ENCODE measurements at places on chromosomes 1 and 21.

- DNase-seq, result peak; percentile 16
Measured at GRCh38 chr1:89516055-89516454, 8.6 kb upstream of the LRRC8B start.

DNA sequence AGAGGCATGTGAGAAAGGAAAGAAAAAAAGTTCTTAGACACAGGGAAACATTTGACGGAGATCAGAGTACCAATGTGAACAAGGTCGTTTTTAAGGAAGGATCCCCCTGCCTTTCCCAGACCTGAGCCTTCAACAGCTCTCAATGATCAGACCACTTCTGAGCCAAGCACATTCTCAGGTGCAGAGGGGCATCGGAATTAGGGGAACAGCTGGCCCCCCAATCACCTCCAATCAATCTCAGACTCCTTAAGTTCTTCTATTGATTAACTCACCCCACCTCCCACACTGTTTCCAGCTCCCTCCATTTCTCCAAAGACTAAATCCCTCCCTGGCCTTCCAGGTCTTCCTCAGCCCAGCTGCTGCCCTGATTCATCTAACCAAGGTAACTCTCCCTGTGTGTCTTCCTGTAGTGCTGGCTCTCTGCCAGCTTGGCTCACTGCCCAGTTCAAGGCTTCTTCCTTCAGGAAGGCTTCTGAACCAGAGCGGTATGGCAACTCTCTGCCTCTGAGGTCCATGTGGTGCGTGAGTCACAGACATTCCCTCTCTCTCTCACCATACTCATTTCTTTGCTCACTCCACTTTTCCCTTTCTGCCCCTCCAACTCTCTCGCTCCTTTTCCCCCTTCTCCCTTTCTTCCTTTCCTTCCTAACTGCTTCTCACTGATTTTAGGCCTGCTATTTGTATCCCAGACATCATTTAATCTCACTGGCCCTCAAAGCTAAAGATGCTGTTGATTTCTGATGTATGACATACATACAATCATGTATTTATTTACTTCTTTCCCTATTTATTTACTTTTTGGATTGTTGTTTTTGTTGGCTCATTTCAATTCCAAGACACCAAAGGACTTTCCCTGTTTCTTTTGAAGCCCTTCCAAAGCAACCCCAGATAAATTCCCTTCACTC, 18.1 kb downstream of the CFAP45 start:
- DNase-seq, result peak; percentile 85

- DNase-seq, result peak; percentile 23
Measured at GRCh38 chr1:55213151-55213884, 1.8 kb downstream of the USP24 start.

DNA sequence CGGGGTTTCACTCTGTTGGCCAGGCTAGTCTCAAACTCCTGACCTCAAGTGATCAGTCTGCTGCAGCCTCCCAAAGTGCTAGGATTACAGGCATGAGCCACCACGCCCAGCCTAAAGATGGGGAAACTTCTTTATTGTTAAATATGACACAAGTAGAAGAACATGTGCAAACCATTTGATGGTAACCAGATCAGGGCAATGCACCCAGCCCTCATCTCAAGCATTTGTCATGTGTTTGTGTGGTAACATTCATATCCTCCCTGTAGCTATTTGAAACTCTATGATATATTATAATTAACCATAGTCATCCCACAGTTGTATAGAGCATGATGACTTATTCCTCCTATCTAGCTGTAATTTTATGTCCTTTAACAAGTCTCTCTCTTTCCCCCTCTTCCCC, 119.5 kb upstream of the TMPRSS2 start:
- no peak for DNase-seq

- DNase-seq, result no peak
Measured at GRCh38 chr1:216596281-216596862, 126.9 kb downstream of the ESRRG start.

GRCh38 chr1:171864308-171864707, 23.0 kb downstream of the DNM3 start:
- DNase-seq, result no peak

DNA sequence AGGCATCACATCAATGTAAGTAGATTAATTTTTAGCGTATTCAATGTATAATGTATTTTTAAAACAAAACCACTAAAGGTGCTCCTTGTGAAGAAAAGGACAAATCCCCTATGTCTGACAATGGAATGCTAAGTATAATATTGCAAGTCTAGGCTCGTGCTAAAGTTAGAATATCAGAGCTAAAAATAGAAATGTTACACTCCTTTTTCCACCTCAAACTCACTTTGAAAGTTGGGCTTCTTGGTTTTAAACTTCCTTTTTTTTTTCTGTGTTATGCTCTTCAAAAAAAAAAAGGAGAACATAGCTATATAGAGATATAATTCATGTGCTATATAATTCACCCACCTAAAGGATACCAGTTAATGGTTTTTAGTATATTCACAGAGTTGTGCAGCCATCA, 3.6 kb upstream of the SERBP1 start:
- no peak for DNase-seq

DNA sequence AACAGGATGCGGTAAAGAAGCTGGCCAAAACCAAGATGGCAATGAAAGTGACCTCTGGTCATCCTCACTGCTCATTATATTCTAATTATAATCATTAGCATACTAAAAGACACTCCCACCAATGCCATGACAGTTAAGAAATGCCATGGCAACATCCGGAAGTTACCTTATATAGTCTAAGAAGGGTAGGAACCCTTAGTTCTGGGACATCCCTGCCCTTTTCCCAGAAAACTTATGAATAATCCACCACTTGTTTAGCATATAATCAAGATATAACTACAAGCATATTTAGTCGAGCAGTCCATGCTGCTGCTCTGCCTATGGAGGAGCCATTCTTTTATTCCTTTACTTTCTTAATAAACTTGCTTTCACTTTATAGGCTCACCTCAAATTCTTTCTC, 79.8 kb downstream of the DDX20 start:
- DNase-seq, result no peak

DNA sequence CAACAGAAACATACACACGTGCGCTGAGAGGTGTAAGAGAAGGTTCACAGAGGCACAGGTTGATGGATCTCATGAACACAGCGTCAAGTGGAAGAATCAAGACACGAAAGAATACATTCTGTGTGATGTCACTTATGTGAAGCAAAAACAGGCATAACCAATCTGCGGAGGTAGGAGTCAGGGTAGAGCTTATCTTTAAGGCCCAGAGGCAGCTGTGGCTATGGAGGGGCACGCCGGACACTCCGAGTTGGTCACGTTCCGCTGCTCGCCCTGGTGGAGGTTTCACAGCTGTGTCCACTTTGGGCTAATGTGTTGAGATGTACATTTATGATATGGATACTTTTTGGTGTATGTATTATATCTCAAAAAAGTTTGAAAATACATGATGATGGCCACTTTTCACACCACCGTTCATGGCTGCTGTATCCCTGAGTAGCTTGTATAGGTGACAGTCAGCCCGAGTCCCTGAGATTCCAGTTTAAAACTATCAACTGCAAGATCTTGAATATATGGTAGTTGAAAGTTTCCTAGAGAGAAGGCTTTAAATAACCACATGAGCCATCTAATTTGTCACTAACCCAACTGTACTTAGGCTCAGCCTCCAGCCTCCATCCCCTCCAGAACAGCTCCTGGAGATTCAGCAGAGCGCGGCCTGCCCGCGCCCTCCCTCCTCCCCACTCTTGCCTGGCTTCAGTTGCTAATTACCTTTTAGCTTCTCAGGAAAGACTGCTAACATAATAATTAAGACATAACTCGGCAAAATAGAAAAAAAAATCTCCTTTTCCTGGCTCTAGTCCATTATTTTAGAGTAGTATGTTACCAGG, 6.7 kb upstream of the ADARB1 start:
- no peak for DNase-seq

- DNase-seq, result no peak
Measured at GRCh38 chr1:154207262-154207661, 1.1 kb upstream of the CFAP141 start.

GRCh38 chr21:29318354-29318753, 19.6 kb downstream of the BACH1 start:
- DNase-seq, result no peak

DNA sequence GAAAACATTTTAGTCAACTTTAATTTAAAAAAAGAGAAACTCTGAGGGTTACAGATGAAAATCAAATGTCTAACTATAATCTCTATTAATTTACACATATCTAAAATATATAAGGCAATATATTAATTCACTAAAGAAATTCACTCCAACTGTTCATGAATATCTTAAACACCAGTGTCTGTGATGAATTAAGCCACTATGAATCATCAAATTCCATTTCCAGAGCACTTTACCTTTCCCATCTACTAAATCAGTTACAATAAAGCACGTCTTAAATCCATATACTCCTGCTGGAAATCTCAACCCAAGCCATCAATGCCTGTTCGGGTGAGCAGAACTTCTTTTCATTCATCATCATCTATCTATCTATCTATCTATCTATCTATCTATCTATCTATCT, 4.3 kb downstream of the TAF5L start:
- no peak for DNase-seq

DNA sequence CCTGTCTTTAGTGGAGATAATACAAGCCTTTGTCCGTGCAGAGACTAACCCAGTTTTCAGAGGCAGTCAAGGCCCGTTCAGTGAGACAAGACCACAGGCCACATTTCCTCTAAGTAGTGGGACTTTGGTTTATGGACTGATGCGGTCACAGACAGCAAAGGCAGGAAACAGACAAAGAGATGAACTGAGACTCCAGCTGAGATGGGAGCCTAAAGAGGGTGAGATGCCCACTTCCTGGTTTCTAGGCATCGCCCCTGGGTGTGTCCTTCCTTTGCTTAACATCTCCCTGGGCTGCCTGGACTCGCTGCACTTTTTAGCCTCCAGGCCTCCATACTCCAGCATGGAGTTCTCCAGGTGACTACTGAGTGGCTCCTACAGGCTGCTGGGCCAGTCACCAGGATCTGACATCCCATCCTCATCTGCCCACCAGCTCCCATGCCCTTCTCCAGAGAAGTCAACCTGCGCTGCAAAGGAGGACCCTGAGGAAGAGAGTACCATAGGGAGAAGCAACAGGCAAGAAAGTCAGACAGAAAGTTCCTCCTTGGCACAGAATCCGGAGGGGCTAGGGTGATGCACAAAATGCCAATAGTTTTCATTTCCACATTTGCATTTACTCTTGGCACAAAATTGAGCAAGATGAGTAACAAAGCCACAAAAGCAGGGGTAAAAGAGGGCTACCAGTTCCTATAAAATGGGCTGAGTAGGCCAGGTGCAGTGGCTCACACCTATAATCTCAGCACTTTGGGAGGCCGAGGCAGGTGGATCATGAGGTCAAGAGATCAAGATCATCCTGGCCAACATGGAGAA, 15.1 kb downstream of the THEMIS2 start:
- DNase-seq, result no peak

DNA sequence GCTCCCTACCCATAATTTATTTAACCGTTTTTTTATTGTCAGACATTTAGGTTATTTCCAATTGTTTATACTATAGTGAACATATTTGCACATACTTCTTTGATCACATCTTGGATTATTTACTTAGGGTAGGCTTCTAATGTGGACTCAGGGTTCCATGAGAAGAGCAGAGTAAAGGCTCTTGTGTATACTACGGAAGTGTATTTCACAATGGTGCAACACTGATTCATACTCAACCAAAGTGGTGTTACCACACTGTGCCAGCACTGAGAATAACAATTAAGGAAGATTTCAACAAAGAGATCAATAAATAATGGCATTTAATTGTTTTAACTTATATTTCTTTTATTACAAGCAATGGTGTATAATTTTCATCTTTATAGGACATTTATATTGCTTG, 251.2 kb downstream of the ZNF326 start:
- no peak for DNase-seq

DNA sequence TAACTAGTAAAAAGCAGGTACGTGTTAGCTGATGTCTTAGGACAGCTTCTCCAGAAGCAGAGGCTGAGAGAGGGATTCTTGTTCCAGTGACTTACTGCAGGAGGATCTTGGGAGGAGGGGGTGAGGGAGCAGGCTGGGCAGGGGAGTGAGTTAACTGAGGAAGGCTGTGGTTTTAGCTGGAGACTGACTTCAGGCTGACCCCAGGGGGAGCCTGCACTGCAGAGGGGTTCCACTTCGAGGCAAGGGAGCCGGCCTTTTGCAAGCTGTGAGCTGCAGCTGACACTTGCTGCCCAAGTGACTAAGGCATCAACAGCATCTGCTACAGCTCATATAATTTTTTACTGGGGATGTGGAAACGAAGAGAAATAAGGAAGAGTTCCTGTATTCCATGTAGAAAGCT, 50.4 kb upstream of the SOD1 start:
- no peak for DNase-seq

GRCh38 chr1:204651843-204652421, 33.6 kb downstream of the LRRN2 start:
- no peak for DNase-seq

DNA sequence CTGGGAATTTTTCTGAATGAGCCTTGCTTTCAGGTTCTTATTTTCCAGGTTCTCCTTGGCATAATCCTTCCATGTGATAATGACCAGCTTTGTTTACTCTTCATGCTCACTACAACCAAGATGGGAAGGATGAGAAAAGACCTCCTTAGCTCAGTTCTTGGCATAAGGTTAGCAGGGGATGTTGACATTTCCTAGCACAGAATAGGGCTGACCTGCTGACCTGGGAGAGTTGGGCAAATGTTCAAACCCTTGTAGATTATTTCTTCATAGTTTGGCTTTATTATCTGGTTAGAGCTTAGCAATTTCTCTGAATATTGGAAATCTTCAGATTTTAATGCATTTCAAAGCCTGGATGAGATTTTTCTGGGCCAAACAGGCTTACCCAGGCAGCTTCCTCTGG, 23.6 kb upstream of the SYT6 start:
- no peak for DNase-seq

DNA sequence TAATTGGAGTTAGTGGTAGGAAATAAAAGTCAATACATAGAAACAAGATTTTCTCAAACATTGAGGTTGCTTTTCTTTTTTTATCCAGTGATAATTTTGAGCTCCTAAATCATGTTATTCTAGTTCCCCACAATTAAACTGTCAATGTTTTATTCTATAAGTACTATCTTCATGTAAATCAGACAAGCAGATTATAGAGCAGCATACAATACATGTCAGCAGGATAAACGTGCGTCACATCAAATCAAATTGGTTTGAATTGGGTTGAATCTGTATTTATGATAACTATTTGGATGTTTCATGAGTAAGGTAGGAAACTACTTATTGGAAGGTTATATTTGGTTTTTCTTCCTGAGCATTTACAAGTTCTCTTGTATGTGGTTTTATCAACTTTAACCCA, 2028.7 kb downstream of the NCAM2 start:
- DNase-seq, result no peak

DNA sequence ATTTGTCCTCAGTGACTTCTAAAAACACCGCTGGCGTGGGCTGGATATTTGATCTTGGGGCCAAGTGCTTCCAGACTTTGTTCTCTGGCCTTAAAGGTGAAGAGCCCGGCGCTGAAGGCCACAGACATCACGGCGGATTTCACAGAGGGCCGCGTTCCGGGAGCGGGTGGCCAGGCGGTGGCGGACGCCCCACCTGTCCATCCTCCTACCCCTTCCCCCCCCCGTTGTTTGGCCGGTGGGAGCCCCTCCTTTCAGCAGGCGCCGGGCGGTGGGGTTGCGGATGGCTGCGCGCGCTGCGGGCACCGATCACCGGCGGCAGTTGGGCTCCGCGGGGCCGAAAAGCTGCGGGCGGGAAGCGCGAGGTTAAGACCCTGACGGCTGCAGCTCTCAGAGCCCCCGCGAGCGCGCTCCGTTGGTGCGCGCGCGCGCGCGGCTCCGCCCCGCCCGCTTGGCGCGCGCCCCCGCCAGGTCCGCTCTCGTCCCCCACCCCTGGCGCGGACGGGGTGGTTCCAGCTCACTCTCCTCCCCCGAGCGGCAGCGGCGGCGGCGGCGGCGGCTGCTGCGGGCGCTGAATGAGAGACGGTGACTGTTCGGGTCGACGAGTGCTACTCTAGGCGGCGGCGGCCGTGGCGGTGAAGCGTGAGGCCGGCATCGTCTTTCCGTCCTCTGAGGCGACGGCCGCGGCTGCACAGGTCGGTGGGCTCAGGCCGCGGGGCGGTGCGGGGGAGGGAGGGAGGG, at the start of gene RALGPS2:
RALGPS2 (plus strand) TSS at position 517 of the 738 bp plus-strand sequence. CDS start 51,521 bp downstream, outside the sequence.
- peak; percentile 95 for DNase-seq

Measured in GM03348 (cell line).